Psoas muscle (tissue), 8 donors: ENCODE measurements at places on chromosomes 16 and 17. TPM values are rescaled to one million over a fixed set of nuclear protein-coding genes. Genes with fewer than 3 reads are reported as not detected.
A peak's percentile ranks its signal among the peaks of the same experiment; 100 is the strongest.

- no peak for DNase-seq
Measured at GRCh38 chr16:5438591-5438990, 341.0 kb upstream of the EEF2KMT start.

- no peak for DNase-seq
Measured at GRCh38 chr16:20359997-20360396, 7.5 kb upstream of the UMOD start.

DNA sequence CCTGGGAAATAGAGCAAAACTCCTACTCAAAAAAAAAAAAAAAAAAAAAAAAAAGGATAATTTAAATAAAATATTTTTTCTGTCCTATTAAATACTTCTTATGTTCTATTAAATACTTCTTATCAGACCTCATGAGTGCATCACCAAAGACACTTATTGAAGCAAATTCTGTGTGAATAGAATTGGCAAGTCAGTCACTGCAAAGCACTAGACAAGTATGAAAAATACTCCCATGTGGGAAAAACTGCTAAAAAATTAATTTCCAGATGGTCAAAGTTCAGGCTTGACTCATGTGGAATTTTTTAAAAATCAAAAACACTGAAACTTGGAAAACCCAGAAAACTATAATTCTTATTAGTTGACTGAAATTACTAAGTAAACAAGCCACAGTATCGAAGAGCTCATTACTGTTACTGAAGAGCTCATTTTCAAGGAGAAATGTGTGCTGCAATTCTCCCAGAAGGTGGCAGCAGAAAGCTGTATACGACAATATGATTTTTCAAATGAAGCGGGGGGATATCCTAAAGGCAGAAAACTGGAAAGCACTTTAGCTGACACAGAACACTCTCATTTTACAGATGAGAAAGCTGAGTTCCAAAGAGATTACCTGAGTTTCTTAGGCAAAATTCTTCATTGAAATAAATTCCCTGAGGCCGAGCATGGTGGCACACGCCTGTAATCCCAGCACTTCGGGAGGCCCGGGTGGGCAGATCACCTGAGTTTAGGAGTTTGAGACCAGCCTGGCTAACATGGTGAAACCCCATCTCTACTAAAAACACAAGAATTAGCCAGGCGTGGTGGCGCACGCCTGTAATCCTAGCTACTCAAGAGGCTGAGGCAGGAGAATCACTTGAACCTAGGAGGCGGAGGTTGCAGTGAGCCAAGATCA lies 15.9 kb upstream of the FBXO47 start:
- no peak for DNase-seq

DNA sequence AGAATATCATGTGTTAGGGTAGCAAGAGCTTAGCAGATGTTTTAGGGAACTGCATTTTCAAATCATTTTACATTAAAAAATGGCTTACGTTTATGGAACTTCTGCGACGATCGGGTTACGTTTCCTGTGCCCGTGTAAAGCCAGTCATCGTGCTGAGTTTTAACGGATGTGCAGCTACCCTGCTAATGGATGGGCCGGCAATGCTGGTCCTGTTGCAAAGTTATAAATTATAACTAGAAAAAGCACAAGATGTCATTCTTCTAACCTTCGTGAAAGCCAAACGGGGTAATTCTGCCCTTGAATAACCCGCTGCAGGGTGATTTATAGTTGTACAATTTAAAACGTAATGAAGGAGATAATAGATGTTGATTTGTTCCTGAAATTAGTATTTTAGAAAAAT lies 339.2 kb downstream of the WWOX start:
- DNase-seq: no peak

- DNase-seq: no peak
Measured at GRCh38 chr17:43477832-43478634, 5.7 kb upstream of the DHX8 start.

DNA sequence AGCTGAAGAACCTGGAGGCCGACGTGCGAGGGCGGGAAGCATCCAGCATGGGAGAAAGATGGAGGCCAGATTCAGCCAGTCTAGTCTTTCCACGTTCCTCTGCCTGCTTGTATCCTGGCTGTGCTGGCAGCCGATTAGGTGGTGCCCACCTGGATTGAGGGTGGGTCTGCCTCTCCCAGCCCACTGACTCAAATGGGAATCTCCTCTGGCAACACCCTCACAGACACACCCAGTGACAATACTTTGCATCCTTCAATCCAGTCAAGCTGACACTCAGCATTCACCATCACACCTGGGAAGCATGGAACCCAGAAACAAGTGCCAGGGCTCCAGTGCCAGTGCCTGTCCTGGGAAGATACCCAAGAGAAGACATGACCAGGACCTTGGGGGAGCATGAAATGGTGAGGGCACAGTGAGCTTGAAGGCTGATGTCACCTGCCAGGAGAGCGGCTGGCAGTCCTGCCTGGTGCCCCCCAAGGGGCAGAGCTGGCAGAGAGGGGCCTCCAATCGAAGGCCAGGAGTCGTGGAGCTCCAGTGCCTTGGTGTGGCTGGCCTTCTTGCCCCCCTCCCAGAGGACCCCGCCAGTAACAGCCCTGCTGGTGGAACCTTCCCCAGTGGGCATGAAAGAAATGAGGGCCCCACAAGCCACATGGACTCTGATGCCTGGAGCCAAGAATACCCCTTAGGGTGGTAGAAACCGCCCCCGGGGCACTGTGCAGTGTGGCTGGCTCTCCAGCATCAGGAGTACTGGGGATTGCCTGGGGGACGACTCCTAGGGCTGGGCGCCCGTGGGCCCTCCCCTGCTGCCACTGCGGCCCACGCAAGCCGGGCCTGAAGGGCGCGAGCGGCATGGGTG lies 643 bp upstream of the NPB start:
- DNase-seq: no peak

GRCh38 chr16:23827057-23827456 lies 8.7 kb upstream of the PRKCB start:
- DNase-seq: no peak

DNA sequence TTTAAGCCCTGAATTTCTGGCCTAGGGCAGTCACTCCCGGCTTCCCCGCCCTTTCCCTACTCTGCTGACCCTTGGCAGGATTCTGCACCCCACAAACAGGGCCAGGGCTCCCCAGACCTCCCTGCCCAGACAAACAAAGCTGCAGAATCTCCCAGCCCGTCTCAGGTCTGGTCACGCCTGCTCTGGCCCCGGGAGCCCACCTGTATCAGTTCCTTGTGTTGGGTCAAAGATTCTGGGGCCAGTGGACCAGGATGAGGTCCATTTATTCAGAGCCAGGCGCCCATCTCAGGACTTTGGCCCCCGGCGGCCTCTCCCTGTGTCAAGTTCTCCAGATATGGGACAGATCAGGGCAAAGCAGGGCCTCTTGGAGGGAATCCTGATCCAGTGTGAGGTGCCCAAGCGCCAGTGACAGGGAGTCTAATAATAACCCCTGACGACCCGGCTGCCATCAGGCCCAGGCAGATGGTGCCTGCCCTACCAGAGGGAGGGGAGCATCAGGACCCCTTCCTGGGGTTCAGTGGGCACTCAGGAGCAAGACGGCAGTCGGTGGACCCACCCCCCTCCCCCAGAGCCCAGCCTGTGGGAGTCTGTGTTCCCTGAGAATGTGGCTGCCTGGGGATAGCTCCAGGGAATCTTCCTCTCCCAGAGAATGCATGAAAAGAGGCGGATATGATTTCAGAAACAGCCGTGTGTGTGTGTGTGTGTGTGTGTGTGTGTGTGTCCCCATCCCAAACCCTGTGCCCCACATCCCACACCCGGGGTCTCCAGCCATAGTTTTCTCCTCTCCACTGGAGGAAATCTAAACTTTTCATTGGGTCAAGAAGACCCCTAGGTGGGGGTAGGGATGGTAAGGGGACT lies 1.3 kb downstream of the TTYH2 start:
- DNase-seq: peak; percentile 81

- DNase-seq: no peak
Measured at GRCh38 chr17:61416211-61416539, 16.5 kb downstream of the TBX2 start.

GRCh38 chr16:78443542-78444364 lies 344.3 kb downstream of the WWOX start:
- DNase-seq: no peak

DNA sequence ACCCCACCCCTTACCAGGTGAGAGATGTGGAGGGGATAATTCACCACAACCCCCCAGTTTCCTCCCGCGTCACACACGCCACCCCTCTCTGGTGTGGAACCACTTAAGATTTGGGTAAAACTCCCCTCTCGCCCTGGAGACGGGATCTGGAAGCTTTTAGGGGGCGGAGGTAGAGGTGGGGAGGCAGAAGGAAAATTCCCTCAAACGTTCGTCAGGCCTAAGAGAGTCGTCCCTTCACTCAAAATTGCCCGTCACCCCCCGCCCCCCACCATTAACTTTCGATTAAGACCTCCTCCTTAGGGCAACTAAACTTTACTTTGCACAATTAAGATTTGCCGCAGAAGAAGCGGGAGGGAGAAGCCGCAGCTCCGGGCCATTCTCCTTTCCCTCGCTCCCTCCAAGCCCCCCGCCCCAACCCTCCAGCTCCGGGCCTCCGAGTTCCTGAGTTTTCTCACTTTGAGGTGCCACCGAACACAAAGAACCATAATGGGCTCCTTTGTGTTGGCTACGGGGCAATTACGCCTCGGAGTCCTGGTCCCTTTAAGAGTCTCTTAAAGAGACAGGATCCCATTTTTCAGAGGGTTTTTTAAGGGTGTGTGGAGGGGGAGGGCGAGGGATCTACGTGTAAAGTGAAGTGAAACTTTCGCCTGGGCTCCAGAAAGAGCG lies 985 bp upstream of the FZD2 start:
- no peak for DNase-seq

DNA sequence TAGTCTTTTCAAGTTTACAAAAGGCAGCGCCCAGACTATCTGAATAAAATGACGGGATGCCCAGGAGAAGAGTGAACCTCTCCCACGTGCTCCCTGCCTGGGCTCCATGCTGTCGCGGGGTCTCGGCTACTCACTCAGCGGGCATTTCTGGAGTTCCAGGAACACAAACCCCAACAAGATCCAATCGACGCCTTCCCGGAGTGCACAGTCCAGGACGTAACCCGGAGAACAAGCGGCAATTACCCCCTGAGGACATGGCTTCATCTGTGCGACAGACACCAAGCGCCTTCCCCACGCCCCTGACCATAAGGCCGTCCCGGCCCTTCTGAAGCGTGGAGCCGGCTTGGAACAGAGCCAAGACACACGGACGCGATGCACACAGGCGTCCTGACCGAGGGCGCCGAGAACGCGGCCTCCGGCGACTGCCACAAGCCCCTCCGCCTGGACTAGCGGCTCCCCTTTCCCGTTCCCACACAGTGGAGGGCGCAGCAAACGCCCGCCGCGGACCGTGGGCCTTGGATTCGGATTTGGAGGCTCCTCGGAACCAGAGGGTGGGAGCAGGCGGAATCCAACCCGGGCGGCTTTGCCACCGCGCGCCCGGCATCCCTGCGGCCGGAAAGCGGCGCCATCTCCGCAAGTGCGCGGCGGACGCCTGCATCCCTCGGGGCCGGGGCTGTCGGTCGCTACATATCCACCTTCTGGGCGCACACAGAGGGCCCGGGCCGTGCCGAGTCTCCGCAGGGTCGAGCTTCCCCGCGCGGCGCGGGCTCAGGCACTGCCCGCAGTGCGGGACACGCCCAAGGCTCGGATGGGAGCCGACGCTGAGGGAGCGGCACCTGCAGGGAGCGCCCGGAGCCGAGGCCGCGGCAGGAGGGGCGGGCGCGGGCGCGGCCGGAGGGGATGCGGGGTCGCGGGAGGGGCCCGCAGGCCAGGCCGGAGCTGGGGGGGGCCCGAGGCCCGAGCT lies 725 bp downstream of the ABCA3 start:
- DNase-seq: peak; percentile 79

DNA sequence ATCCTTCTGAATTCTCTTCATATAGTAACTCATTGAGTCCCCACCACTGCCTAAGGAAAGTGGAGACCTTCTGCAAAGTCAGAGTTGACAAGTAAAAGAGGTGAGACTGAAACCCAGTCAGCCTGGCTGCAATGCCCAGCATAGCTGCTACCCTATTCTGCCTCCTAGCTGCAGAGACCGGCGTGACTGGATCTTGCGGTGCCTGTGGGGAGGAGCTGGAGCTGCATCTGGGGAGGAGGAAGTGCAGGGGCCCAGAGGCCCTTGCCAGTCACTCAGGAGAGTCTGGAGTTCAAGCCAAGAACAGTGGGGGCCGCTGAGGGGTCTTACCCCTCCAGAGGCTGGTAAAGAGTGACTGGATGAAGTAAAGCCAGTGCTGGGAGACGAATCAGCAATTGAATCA lies 35.0 kb upstream of the ZNF423 start:
- DNase-seq: no peak

DNA sequence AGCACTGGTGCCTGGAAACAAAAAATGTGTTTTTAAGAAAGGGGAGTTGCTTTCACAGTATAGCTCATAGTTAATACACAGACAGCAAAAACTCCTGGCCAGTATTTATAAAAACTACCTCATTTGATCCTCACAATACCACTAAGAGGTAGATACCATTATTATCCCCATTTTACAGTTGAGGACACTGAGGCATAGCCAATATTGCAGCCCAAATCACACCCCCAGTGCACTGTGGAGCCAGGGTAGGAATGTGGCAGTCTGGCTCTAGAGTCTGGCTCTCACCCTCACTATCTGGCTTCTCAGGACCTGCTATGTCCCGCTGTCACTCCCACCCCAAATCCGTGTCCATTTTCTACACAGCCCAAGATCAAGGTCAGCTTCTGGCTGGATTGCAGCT lies 2.6 kb downstream of the ARHGAP23 start:
- DNase-seq: no peak

DNA sequence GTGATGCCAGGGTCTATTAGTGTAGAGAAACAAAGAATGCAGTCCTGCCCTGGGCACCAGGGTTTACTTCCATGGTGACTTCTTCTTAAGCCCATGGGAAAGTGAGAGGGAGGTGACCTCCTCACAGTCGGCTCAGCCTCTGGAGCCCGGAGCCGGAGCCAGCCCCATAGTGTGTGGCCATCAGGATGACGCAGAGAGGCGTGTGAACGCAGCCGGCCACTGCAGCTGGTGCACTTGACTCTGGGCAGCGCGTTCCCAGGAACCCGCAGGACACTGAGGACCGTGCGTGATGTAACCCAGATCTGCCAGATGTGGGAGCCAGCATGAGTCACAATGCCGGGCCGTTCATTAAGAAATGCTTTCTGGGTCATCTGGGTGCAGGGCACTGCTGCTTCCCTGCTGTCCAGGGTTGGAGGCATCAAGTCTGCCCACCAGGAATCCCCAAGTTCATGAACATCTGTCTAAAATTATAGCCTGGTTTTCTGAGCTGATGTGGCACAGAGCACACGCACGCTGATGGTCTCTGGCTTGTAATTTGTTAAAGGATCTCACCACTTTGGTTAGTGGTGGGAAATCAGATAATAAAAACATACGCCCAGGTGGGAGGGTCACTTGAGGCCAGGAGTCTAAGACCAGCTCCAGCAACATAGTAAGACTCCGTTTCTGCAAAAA lies 114.1 kb downstream of the PITPNC1 start:
- peak; percentile 91 for DNase-seq

The DNAI2 gene
- polyA plus RNA-seq: not detected

The KRT33A gene
- polyA plus RNA-seq: not detected

The TEKT1 gene
- not detected for polyA plus RNA-seq

The ASGR1 gene
- polyA plus RNA-seq: 0.08 TPM

The ZNF750 gene
- 1.4 TPM for polyA plus RNA-seq

The PGP gene
- polyA plus RNA-seq: 20.9 TPM

The SPNS3 gene
- not detected for polyA plus RNA-seq

The HEXD gene
- 20.9 TPM for polyA plus RNA-seq

The AGRP gene
- polyA plus RNA-seq: not detected
